ENCODE measurements at places on chromosomes 3 and 15.

DNA sequence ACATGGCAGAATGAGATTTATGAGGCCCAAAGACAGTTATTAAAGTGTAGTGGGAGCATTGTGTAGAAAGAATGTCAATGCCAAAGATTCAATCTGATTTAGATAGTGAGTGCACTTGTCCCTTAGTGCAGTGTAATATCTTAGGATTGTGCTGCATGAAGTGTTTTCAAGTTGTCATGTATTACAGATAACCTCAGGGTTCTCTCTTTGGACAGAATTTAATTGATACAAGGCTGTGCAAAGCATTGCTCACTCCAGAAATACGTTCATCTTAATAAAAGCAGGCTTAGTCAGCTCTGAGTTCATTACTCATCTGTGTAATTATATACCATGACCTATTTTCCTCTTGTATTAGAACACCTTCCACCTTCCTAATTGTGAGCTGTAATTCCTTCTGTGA, 16.0 kb upstream of the GPR171 start:
- no peak for DNase-seq

GRCh38 chr15:71899674-71900073, 89.3 kb downstream of the NR2E3 start:
- no peak for DNase-seq

- peak; percentile 13 for DNase-seq
Observed at GRCh38 chr3:148075771-148076716, 621.7 kb upstream of the AGTR1 start.

- DNase-seq, result no peak
Observed at GRCh38 chr3:13371100-13372075, 48.7 kb downstream of the NUP210 start.

DNA sequence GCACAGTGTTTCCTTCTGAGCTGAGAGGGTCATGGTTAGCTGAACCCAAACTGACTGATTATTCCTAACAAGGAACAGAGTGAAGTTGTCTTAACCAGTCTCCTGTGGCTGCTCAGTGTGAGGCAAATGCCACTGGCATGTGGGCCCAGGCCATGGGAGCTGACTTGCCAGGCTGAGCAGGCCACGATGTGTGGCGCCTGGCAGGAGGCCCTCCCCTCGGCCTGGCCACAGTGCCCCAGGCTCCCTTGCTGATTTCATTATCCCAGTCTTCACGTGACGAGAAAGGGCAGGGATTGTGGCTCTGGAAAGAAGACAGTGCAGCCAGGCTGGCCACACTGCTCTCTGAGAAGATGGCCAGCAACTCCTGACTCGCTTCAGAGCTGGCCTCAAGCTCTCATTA, 58.8 kb downstream of the SLCO2A1 start:
- no peak for DNase-seq

DNA sequence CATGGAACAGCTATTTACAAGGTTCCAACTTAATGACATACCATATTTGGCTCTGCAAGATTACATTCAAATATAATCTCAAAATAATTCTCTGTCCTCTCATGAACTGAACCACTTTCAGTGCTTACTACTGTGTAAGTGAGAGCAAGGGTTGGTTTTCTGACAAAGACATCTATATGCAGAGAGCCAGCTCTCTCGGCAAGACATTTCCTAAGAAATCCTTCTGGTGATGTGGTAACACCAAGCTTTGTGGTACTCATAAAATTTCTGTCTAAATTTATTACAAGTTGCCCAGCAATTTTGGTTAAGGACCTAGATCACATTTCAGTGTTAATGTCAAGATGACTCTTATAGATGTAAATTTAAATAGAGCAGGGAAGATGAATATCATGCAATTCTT, 184.9 kb downstream of the GAP43 start:
- DNase-seq, result no peak

DNA sequence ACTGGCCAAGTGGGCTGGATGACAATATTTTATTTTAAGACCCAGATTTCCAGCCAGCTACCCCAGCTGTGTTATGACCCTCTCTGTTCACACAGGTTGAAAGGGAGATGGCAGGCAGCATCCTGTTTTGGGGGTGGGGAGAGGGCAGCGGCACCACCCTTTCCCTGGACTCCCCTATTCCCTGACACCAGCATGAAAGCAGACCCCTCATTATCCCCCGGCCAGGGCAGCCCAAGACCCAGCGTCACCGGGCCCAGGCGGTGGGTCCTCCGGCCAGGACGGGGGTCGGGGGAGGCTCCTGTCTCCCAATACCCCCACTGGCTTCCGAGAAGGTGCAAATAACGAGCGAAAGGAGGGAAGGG, 127.6 kb upstream of the MEF2A start:
- no peak for DNase-seq

DNA sequence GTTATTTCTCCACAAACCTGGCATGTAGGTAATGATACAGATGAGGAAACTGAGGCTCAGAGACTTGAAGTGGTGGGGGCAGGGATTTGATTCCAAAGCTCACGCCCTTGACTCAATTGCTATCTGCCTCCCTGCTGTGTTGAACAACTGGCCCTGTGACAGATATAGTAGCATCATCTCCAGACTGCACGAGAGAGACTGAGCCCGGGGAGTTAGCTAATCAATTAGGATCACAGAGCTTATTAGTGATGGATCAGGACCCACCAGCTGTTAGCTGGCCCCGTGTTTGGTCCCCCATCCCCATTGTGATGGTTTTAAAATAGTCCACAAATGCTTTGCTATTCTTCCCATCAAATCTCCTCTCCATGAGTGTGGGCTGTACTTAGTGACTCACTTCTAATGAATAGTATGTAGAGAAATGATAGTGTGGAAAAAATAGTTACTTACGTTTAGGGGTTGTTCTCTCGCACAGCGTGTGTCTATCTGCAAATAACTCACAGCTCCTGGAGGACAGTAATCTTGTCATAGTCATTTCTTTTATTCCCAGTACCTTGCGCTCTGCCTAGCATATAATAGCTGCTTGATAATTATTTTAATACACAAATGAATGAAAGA, 74.4 kb upstream of the KLF13 start:
- DNase-seq, result no peak

- DNase-seq, result no peak
Observed at GRCh38 chr3:46996689-46997452, 17.4 kb downstream of the NBEAL2 start.

GRCh38 chr3:71628522-71628921, 45.0 kb upstream of the FOXP1 start:
- no peak for DNase-seq

- no peak for DNase-seq
Observed at GRCh38 chr3:59658274-59658673, 608.4 kb upstream of the CFAP20DC start.

- no peak for DNase-seq
Observed at GRCh38 chr3:17583530-17583929, 158.9 kb downstream of the TBC1D5 start.

- DNase-seq, result no peak
Observed at GRCh38 chr15:68303134-68303533, 25.6 kb downstream of the FEM1B start.

GRCh38 chr3:51343918-51344687, 41.0 kb upstream of the MANF start:
- no peak for DNase-seq

DNA sequence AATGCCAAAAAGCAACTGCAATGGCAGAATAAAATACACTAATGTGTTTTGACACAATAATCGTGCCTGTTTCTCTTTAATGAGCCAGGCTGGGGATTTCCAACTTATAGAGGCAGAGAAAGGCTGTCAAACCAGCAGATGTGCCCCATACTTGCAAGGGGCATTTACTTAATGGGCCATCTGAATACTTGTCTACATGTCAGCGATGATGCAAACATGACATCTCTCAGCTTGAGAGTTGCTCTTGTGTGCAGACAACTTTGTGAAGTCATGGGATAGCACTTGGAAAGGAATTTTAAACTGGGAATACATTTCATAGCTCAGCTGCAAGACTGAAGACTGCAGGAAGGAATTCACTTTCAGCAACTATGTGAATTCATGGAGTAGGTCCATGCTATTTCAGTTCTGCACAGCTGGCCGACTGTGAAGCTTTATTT, 127.4 kb upstream of the ADAMTS9 start:
- DNase-seq, result no peak

DNA sequence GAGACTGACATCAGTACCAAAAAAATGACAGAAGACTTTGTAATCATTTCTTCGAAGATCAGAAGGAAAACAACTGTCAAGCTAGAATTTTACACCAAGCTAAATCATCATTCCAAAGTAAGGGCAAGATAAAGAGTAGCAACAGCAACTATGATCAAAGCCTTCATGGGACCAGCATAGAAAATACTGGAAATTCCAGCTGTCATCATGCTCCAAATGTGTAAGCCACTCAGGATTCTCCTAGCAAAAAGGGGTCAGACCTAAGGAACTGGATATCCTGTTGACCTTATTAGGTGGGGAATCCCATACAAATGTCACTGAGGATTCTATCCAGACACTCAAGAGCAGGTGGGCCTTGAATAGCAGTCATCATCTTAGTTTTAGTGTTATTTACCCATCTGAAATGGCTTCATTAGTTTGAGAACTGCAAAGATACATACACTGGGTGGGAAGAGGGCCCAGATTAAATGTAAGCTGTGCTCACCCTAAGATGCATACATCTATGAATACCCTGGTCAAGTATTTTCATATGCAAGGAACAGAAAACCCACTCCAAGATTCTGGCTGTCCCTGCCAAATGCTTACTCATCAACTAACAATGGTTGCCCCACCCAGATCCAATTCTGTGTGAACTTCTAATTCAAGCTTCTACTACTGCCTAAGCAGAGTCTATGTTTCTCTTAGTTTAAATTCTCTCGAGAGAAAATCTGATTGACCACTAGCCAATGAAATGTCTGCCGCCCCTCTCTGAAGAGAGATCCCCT, 33.5 kb downstream of the CLDN18 start:
- DNase-seq, result no peak

GRCh38 chr3:79506751-79507150, 261.0 kb downstream of the ROBO1 start:
- DNase-seq, result no peak

DNA sequence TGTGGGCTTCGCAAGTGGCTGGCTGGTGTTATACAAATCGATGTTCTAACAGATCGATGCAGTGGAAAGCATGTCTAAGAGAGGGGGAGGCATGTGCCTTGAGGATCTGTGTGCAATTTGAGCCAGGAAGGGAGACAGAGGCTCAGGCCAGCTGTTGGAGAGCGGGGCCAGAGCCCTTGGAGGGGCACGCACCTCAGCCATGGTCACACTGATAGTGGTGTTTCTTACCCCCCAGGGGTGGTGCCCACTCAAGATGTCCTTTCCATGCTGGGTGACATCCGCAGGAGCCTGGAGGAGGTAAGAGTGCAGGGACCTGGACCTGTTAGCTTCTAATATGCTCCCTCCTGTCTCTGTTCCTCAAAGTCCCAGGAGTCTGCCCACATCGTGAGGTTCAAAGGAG, 3.8 kb upstream of the ABTB1 start:
- DNase-seq, result no peak

GRCh38 chr3:40532252-40532651, 7.5 kb downstream of the ZNF621 start:
- no peak for DNase-seq

GRCh38 chr3:65391068-65391467, 647.6 kb downstream of the MAGI1 start:
- DNase-seq, result no peak

GRCh38 chr3:25781758-25782594, 1.3 kb downstream of the NGLY1 start:
- DNase-seq, result no peak

GRCh38 chr3:12953201-12953995, 112.0 kb upstream of the RPL32 start:
- DNase-seq, result no peak

- DNase-seq, result no peak
Observed at GRCh38 chr15:35130245-35130644, 45.1 kb upstream of the NANOGP8 start.

GRCh38 chr15:48963524-48964113, at the start of gene SHC4:
TSS of gene SHC4 (minus strand) at chr15:48963919. CDS start at chr15:48963015, 904 bp downstream.
- peak; percentile 58 for DNase-seq

GRCh38 chr3:156236556-156237260, 116.3 kb downstream of the KCNAB1 start:
- DNase-seq, result no peak

- no peak for DNase-seq
Observed at GRCh38 chr15:70923311-70924080, 30.9 kb downstream of the LRRC49 start.

- DNase-seq, result no peak
Observed at GRCh38 chr3:122619040-122619439, 41.6 kb downstream of the PARP15 start.

DNA sequence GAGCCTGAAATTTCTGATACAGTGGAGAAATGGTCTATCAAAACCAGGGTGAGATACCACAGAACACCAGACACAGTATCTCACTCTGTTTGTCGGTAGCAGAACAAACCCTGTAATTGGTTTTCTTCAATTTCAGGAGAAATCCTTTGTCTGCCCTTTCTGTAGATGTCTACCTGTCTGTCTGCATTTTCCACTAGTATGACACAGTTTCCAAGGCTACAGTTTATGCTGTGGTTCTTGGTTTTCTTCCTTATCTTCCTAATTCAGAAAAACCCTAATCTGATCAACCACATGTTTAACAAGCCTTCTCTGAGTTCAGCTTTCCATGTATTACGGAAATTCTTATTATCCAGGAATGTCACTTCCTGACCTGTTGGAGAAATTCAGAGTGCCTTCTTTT, 70.8 kb downstream of the SCN11A start:
- no peak for DNase-seq

GRCh38 chr15:50321680-50322210, 33.3 kb downstream of the GABPB1 start:
- no peak for DNase-seq

DNA sequence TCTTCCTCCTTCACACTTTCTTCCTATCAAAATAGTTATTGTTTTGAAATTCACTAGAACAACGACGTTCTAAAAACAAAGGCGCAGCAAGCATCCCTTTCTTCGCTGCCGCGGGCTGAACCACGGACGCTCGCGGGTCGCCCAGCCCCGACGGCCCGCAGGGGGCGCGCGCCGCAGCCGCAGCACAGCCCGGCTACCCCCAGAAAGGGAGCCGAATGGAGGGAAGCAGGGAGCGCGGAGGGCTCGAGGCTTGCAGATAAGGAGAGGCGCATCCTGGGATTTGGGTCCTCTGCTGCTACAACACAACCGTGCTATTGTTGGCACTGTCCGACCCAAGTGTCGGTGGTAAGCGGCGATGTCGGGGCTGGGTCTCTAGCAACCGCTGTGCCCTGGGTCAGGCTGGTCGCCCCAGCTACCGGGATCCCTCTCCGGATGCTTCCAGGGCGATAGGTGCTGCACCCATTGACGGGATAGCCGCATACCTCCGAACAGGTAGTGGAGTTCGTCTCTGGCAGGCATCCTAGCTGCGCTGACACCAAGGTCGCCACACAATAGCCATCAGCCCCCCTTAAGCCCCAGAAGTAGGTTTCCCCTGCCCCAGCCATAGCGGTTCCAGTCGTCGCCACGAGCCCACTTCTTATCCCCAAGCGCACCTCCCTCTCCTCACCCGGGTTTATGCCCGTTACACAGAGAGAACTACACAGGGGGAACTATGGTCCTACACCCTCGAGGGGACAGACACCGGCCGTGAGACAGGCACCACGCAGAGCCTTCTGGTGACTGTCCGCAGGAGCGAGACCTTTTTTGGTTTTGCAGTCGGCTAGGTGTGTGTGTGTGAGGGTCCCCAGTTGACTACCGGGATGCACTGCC, 6.0 kb downstream of the ONECUT1 start:
- DNase-seq, result peak; percentile 80

GRCh38 chr3:106454497-106454896, 585.7 kb upstream of the CBLB start:
- DNase-seq, result no peak
